ENCODE measurements at places on chromosomes 1 and 21.

DNA sequence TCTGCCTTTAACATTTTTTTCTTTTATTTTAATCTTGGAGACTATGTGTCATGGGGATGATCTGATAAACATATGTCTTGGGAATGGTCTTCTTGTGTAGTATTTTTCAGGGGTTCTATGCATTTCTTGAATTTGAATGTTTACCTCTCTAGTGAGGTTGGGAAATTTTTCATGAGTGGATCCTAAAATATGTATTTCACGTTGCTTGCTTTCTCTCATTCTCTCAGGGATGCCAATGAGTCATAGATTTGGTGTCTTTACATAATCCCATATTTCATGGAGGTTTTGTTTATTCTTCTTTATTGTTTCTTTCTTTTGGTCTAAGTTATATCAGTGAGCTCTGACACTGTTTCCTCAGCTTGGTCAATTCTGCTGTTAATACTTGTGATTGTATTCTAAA lies 1237.2 kb downstream of the PLA2G4A start:
- DNase-seq, result no peak

GRCh38 chr1:94707321-94708298 lies 112.5 kb upstream of the SLC44A3 start:
- no peak for DNase-seq

GRCh38 chr1:182995894-182996293 lies 27.3 kb upstream of the LAMC1 start:
- DNase-seq, result no peak

- no peak for DNase-seq
Observed at GRCh38 chr1:234913771-234914170, 214.9 kb downstream of the TOMM20 start.

- DNase-seq, result no peak
Observed at GRCh38 chr1:218634212-218634611, 289.1 kb downstream of the TGFB2 start.

- no peak for DNase-seq
Observed at GRCh38 chr1:58927041-58927721, 143.3 kb upstream of the JUN start.

DNA sequence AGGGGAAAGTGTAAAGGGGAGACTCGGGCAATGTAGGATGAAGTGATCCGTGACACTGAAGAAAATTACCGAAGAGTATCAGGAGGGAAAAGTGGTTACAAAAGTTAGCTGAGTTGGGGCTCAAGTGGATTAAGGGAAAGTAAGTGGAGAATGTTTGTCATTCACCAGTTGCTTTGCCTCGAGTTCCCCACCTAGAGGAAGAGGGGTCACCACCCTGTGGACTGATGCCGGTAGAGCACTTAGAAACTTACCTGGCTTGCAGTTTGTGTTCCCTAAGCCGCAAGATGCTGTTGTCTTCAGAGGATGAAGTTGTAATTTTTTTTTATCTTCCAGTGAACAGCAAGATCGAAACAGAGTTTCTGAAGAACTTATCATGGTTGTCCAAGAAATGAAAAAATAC lies 1.0 kb downstream of the PER3 start:
- no peak for DNase-seq

DNA sequence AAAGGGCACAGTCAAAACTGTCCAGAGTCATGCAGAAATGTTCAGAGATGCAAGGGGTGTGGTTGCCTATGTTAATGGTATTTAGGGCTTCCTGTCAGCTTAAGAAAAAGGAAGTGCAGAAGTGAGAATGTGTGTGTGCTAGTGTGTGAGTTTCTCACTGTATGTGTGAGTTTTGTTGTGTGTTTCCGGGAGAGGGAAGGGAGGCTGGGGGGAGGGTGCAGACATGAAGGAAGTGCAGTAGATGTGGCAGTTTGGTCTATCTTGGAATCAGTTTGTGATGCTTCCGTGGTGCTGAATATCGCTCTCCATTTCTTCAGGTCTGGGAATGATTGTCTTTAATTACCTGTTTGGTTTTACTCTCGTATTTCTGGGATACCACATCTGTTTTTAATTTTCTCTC lies 16.5 kb upstream of the ATP6V1G3 start:
- DNase-seq, result no peak

GRCh38 chr1:239841631-239842030 lies 250.1 kb upstream of the FMN2 start:
- DNase-seq, result no peak

- DNase-seq, result no peak
Observed at GRCh38 chr1:19643602-19644394, at the start of gene NBL1. TSS of gene NBL1 (plus strand) at chr1:19644311. CDS start at chr1:19655031, 10,720 bp downstream.

GRCh38 chr1:35115459-35116383 lies 36.5 kb downstream of the ZMYM1 start:
- DNase-seq, result no peak

DNA sequence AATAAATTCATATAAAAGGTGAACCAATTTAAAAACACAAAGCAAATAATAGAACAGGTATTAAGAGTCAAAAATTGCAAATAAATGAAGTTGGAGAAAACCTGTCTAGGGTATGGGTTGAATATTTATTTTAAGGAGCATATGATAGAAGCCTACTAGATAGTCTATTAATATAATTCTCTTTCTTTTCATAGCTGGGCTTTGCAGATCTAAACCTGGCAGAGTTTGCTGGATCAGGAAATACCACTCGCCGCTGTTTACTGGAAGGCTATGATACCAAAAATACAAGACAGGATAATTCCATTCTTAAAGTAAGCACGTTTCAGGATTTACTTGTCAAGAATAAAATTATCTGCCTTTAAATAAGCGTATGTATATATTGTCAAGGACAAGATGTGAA lies 48.9 kb downstream of the HENMT1 start:
- DNase-seq, result no peak

- DNase-seq, result no peak
Observed at GRCh38 chr1:37315371-37315846, 159.0 kb upstream of the ZC3H12A start.

DNA sequence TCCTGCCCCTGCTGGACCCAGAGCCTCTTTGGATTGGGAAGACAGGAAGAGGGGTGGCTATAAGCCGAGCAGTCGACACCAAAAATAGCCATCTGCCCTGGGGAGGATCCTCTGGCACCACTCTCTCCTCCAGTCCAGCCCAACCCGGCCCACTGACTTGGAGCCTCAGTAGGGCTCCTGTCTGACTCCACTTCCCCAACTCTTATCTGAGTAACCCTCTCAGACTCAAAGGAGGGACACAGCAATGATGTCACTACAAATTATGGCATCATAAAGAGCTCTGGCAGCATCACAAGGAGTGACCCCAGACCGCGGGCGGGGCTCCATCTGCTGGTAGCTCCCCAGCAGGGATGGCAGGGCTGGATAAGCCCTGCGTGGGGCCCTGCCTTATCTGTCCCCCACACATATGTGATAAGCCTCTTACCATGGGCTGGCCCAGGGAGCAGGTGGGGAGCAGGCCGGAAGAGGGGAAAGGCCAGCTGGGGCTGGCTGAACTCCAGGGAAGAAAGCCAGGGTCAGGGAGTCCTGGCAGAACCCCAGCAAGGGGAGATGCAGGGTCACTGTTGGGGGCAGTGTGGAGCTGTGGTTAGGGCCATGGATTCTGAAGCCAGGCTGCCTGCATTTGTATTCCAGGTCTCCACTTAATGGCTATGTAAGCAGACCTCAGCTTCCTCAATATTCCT lies 4.6 kb upstream of the SLC6A9 start:
- DNase-seq, result peak; percentile 16

GRCh38 chr1:11880911-11881748 lies 22.4 kb upstream of the NPPB start:
- DNase-seq, result peak; percentile 26

DNA sequence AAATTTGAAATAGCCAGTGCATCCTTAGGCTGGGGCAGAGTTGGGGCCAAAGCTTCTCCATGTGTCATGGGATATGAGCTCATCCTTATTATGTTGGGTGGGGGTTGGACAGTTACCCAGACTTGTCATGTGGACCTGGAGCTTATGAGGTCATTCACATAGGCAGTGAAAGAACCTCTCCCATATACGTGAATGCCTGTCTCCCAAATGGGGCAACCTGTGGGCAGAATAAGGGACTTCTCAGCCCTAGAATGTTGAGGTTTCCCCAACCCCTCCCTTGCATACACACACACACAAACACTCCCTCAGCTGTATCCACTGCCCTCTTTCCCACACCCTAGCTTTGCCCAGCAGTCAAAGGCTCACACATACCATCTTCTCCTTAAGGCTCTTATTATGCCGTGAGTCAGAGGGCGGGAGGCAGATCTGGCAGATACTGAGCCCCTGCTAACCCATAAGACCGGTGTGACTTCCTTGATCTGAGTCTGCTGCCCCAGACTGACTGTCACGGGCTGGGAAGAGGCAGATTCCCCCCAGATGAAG lies 2.3 kb upstream of the IVL start:
- no peak for DNase-seq

DNA sequence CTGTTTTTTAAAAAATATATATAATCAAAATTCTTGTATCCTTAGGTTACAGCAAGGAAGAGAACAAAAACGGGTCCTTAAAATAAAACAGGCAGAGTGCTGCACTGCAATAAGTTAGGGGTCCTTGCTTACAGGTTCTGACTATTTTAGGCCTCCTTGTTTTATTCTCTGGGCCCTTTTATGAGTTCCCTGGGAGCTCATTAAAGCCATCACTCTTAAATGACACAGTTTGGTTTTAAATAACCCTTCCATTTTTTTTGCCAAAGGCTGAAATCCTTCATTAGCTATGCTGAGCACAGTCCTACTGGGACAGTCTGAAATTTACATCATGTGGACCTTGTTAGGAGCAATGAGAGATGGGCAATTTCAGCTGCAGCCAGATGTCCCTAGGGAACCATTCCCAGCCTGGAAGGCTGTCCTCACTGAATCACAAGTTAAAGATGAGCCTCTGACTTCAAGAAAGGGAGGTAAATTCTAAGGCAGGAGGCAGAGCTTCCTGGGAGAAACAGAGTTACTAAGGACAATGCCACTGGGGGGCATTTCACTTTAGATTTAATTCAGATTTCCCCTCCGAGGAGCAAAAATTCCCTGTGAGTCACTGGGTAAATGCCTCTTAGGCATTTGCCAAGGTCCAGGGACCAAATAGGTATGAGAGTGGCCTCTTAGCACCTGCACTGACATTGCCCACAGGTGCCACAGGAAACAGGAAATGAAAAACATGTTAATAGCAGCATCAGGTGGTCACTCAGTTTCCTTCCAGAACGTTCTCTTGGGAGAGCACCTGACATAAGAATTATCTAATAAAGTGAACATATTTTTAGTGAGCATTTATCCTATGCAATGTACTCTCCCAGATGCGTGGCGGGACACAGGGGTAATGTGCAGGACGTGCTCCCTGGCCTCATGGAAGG lies 3.8 kb upstream of the MUL1 start:
- no peak for DNase-seq

GRCh38 chr1:6197746-6198427 lies 1.5 kb downstream of the RPL22 start:
- DNase-seq, result no peak

- no peak for DNase-seq
Observed at GRCh38 chr1:202765721-202766120, 42.5 kb downstream of the KDM5B start.

GRCh38 chr1:154501423-154502065 lies 475 bp upstream of the TDRD10 start:
- DNase-seq, result no peak

GRCh38 chr1:110058591-110058990 lies 11.9 kb downstream of the ALX3 start:
- no peak for DNase-seq

- DNase-seq, result no peak
Observed at GRCh38 chr1:119862276-119862675, 34.0 kb downstream of the ADAM30 start.

DNA sequence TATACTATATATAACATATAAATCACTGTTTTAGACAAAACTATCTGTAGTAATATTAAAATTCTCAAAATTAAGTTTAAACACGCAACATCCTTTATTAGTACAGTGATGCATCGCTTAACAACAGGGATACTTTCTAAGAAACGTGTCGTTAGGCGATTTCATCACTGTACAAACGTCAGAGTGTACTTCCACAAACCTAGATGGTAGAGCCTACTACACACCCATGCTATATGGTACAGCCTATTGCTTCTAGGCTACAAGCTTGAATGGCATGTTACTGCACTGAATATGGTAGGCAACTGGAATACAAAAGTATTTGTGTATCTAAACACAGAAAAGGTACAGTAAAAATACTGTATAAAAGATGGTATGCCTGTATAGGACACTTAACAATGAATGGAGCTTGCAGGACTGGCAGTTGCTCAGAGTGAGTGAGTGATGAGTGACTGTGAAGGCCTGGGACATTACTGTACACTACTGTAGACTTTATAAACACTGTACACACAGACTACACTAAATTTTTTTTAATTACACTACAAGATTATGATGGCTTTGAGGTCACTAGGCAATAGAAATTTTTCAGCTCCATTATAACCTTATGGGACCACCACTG lies 10.5 kb downstream of the FOXJ3 start:
- DNase-seq, result no peak

DNA sequence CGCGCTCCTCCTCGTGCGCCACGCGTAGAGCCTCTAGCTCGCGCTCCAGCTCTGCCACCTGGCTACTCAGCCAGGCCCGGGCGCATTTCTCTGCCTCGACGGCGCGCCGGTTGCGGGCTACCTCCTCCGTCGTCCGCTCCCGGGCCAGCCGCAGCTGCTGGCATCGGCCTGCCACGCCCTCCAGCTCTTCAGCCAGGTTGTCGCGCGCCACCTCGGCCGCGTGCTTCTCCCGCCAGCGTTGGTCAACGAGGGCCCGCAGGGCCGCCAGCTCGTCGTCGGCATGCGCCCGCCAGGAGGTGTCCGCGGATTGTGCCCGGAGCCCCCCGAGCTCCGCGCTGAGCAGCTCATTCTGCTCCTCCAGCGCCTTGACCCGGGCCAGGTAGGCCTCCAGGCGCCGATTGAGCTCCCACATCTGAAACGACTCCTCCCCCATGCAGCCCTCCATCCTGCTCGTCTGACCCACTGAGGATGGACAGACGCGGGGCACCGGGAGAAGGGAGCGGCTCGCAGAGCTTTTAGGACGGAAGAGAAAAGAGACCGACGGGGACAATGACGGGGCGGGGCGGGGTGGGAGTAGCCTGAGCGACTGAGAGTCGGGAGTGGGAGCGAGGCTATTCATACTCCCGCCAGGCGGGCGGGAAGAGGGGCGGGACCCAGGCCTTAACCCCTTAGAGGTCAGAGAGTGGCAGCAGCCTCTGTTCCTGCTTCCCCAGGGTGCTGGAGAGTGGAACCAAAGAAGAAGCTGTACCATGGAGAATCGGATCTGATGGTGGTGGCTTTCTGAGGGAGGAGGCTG lies at the start of gene NES:
NES (minus strand) TSS at position 588 of the 796 bp plus-strand sequence; CDS start at position 445, 143 bp downstream.
- DNase-seq, result peak; percentile 53

GRCh38 chr1:180444522-180444921 lies 57.9 kb downstream of the ACBD6 start:
- no peak for DNase-seq

DNA sequence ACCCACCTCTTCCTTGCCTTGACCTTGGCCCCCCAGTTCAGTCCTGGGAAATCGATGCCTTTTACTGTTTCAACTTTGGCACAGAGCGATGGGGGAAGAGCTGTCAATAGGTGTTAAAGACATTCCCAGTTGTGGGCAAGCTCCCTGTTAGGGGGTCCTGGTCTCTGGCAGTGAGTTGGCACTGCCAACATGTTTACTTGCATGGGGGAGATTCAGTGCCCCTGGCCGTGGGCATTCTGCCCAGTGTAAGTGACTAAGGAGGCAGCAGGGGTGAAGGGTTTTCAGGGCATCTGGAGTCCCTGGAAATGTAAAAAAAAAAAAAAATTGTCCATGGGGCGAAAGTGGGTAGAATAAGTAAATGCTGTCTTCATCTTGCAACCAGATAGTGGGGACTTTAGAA lies 407.0 kb downstream of the PTPRU start:
- no peak for DNase-seq

GRCh38 chr1:109523706-109524105 lies 14.2 kb upstream of the AMIGO1 start:
- DNase-seq, result no peak

- no peak for DNase-seq
Observed at GRCh38 chr1:38085666-38086330, 39.2 kb upstream of the POU3F1 start.

GRCh38 chr1:176878750-176879536 lies 285.6 kb downstream of the ASTN1 start:
- no peak for DNase-seq

All from hippocampal formation (tissue), 2 donors.